ENCODE measurements at places on chromosomes 6 and 20. TPM values are rescaled to one million over a fixed set of nuclear protein-coding genes. Genes with fewer than 3 reads are reported as not detected.

GRCh38 chr20:35106827-35107380, 14.3 kb upstream of the TRPC4AP start:
- no peak for DNase-seq
- peaks cover 12% of the 10 kb centered on the region for H3K27me3 ChIP-seq
- H3K27ac ChIP-seq: no peak overlapping the region
- H3K36me3 ChIP-seq: peaks cover 6% of the 10 kb centered on the region

DNA sequence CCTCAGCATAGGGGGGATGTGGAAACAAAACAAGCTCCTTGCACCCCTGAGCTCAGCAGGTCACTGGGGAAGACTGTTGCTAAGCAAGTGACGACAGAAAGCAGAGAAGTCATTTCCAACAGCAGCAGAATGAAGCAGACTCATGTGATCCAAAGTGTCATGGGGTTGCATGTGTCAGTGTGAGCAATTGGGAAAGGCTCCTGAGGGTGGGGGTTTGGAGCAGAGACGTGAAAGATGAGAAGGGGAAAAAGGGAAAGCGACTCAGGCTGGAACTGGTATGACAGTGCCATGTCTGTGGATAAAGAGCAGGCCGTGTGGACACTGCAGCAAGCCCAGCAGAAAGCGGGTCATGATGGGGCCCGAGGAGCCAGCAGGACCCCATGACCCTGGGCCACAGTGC, 363.9 kb downstream of the PREX1 start:
- H3K27me3 ChIP-seq: peaks cover 6% of the 10 kb centered on the region
- H3K4me3 ChIP-seq: no peak overlapping the region
- no peak overlapping the region for H3K27ac ChIP-seq
- no peak for DNase-seq

DNA sequence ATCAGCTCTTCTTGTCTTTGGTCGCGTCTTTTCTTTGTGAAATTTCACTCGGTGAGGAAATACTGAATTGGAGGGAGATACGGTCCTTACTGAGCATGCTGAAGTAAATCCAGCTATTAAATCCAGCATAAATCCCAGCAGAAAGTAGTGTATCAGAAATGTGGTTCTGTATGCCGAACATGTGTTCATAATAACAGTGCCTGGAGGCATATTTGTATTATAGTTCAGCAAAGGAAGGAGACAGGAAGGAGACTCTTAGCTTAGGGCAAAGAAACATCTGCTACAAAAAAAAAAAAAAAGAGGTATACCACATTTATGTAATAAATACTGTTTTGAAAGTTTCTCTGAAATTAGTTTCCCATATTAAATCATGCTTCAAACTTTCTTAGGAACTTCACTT, 211.8 kb downstream of the PLCB4 start:
- H3K36me3 ChIP-seq: no peaks in the 10 kb centered on the region
- no peak for DNase-seq
- H3K27ac ChIP-seq: no peak overlapping the region
- no peaks in the 10 kb centered on the region for H3K27me3 ChIP-seq
- no peak overlapping the region for H3K4me3 ChIP-seq

DNA sequence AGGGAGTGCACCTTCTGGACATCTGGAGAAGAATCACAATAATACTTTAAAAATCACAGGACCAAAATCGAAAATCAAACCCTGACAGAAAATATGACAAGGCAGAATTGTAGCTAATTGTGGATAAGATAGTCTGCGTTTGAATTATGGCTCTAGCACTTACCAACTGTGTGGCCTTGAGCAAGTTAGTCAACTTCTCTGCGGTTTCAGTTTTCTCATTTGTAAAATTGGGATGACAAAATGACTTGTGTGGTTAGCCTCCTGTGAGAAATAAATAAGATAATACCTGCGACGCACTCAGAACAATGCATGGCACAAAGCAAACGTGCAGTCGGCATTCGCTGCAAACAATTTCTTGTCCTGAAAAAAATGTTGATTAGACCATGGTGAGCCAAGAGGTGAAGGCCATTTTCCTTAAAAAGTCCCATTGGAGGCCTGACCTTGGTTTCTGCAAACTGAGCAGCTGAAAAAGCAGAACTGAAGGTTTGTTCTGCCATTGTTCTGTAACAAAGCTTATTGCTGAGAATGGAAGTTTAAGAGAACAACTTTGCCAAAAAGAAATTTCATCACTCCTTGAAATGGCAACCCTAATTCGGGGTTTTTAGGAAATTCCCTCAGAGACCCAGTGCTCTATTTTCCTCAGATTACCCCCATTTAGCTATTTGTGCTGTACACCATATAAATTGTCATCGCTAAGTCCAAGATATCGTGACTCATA, 266.3 kb downstream of the ERMARD start:
- no peak overlapping the region for H3K4me3 ChIP-seq
- no peaks in the 10 kb centered on the region for H3K4me1 ChIP-seq
- H3K27me3 ChIP-seq: peaks cover 14% of the 10 kb centered on the region

DNA sequence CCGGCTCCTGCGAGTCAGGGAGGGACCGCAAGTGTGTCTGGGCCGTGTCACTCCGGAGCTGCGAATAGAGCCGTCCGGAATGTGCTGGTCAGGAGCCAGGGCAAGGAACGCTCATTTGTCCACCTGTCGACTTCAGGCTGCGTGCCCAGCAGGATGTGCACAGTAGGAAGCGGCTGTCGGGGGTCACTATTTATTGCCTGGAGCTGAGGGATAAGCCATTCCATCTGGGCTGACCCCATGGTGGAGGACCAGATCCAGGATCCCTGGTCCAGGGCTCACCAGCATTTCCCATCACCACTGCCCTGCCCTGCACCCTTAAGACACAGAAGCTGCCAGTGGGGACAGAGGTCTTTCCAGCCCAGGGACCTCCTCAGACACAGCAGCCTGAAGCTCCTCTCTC, 14.7 kb downstream of the NTSR1 start:
- peaks cover 12% of the 10 kb centered on the region for H3K4me1 ChIP-seq
- no peak for DNase-seq
- H3K27ac ChIP-seq: no peak overlapping the region
- H3K4me3 ChIP-seq: no peak overlapping the region

DNA sequence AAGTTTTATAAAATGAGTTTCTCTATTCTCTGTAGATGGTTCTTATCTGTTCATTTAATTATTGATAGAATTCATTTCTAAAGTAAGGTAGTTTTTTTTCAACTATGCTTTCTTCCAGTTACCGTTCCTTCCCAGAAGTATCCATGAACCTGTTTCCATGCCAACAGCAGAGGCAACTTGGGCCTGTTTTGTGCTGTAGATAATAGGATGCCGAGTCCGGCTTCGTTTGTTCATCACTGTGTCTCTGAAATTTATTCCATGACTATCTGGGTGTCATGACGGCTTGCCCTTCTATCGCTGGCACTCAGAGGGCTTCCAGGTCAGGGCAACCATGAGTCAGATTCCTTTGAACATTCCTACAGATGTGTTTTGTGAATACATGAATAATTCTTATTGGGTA, 190.4 kb downstream of the SYNDIG1 start:
- H3K4me1 ChIP-seq: no peaks in the 10 kb centered on the region
- H3K36me3 ChIP-seq: no peaks in the 10 kb centered on the region
- H3K27me3 ChIP-seq: no peaks in the 10 kb centered on the region

DNA sequence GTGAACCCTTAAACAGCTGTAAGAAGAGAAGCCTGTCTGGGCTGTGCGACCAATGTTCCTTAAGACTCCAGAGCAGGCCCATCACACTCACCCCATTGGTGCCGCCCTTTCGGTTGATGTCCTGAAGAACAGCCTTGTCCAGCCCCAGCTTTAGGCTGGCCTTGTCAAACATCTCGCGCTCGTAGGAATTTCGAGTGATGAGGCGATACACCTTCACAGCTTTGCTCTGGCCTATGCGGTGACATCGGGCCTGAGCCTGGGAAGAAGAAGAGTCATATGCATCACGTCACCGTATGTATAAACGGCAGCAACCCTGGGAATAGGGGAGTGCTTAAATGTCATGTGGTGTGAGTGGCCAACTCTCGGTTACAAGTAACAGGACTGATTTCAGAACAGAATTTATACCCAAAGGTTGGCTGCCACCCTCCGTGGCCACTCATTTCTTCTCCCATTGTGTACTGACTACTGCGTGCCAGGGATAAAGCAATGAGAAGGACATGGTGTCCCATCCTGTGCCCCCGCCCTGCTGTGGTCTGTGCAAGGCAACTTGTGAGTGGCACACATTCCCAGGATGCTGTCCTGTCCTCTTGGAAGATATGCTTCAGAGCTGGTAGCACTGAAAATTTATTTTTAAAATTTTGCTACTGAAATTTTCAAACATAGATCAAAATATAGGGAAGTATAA, 90.7 kb upstream of the EMILIN3 start:
- peaks cover 54% of the 10 kb centered on the region for H3K36me3 ChIP-seq
- no peak overlapping the region for H3K27ac ChIP-seq
- no peak for DNase-seq
- no peak overlapping the region for H3K4me3 ChIP-seq
- no peaks in the 10 kb centered on the region for H3K27me3 ChIP-seq

- no peaks in the 10 kb centered on the region for H3K36me3 ChIP-seq
- DNase-seq: no peak
- peaks cover 8% of the 10 kb centered on the region for H3K27me3 ChIP-seq
Observed at GRCh38 chr6:27768556-27768955, 143.6 kb downstream of the OR2B2 start.

DNA sequence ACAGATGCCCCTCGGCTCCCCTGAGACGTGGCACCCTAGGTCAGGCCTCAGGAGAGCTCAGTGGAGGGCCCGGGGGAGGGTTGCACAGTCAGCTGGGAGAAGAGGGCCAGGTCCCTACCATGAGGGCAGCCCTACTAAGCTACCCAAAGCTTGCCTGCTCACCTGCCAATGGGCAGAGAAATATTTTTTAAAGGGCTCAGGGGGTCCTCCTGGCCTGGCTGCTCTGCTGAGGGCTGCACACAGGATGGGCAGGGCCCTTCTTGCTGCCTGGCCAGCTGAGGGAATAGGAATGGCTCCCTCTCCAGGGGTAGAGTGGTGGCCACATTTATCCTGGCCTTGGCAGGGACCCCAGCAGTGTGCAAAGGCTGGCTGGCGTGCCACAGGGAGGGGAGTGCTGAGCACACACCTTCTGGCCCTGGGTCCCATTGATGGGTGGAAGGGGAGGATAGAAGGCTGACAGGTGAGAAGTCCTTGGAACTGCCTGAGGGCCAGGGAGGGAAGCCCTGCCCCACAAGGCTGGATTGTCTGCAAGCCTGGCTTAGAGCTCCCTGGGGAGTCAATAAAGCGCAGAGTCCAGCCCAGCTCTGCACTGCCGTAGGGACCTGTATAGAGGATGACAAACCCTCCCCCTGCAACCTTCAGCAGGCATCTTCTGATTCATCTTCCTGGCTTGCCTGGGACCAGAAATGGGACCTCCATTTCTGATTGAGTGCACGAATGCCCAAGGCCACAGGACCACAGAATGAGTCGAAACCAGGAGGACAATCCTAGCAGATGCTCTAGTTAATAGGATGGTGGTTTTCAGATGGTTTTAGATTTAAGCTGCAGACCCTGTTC, 62.1 kb downstream of the NOL4L start:
- H3K4me3 ChIP-seq: no peak overlapping the region
- peaks cover 50% of the 10 kb centered on the region for H3K4me1 ChIP-seq
- H3K27me3 ChIP-seq: no peaks in the 10 kb centered on the region
- no peak for DNase-seq

DNA sequence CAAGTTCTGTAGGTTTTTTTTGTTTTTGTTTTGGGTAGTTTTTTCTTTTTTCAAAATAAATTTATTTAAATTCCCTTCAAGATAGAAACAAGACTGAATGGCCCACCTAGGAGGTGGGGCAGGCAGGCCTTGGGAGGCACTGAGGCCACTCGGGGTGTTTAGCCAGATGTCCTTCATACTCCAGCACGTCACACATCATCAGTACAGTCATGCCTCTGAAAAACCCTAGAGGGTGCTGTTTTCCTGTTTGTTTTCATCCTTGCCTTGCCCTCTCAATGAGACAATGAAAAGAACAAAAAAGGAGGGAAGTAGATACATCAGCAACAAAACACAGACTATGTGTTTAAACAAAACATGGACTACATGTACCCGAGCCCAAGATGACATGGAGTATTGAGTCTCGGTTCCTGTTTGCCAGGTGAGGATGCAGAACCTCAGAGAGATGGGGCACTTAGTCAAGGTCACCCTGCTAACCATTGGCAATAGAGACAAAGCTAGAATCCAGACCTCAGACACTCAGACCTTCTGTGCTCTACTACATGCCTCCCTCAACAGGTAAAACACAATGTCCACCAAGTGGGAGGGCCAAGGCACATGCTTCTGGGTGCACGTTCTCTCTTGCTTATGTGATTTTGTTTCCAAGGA, 26.8 kb upstream of the CLIC5 start:
- H3K27me3 ChIP-seq: no peaks in the 10 kb centered on the region
- H3K27ac ChIP-seq: no peak overlapping the region
- H3K4me3 ChIP-seq: no peak overlapping the region
- no peaks in the 10 kb centered on the region for H3K36me3 ChIP-seq
- H3K4me1 ChIP-seq: peaks cover 5% of the 10 kb centered on the region
- no peak for DNase-seq

- no peak for DNase-seq
- H3K4me1 ChIP-seq: no peaks in the 10 kb centered on the region
- no peaks in the 10 kb centered on the region for H3K36me3 ChIP-seq
- H3K4me3 ChIP-seq: no peak overlapping the region
- H3K27ac ChIP-seq: no peak overlapping the region
Observed at GRCh38 chr6:113735491-113735890, 121.7 kb upstream of the MARCKS start.

Gene TUBB1
- not detected for total RNA-seq

Gene ME1
- not detected for total RNA-seq

Gene HSPA1L
- 2.2 TPM for total RNA-seq

Gene ZNF165
- 0.41 TPM for total RNA-seq

Gene DEFB132
- not detected for total RNA-seq

Gene CHRNA4
- total RNA-seq: not detected

Gene AIG1
- 2.6 TPM for total RNA-seq

Gene TMEM244
- not detected for total RNA-seq

Gene LY6G6F
- total RNA-seq: not detected

Gene SIRPB1
- 1.6 TPM for total RNA-seq

Gene SIRPA
- total RNA-seq: not detected

Gene C6orf58
- 0.16 TPM for total RNA-seq
